ENCODE measurements at places on chromosomes 5 and 9.

DNA sequence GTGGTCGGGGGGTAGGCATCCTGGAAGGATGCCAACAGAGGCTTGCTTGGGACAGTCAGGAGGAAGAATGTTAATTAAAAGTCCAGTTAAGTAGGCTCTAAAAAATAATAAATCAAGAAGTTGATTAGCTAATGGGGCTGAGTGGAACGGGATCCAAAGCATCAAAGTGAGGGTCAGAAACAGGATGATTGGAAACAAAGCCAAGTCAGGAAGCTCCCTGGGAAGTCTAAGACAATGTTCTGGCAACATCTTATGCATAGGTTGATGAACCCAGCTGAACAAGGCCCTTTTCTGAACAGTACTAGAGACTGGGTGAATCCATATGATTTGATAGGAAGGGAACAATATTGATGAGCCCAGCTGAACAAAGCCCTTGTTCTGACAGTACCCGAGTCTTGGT lies 50.2 kb upstream of the STARD4 start:
- H3K4me3 ChIP-seq = no peak overlapping the region
- H3K4me1 ChIP-seq = no peaks in the 10 kb centered on the region
- no peak for DNase-seq
- H3K36me3 ChIP-seq = no peaks in the 10 kb centered on the region
- no peaks in the 10 kb centered on the region for H3K27me3 ChIP-seq
- H3K27ac ChIP-seq = no peak overlapping the region

DNA sequence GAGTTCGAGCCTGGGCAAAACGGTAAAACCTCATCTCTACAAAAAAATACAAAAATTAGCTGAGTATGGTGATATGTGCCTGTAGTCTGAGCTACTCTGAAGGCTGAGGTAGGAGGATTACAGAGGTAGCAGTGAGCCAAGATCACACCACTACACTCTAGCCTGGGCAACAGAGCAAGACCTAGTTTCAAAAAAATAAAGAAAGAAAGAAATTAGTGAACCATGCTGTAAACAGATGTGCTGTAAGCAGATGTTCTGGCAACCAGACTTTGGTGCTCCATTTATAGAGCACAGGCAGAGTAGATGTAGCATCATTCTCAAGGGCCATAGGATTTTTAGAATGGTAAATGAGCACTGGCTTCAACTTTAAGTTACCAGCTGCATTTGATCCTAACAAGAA lies 115.4 kb downstream of the ST8SIA4 start:
- H3K4me1 ChIP-seq = peaks cover 8% of the 10 kb centered on the region
- no peaks in the 10 kb centered on the region for H3K36me3 ChIP-seq
- H3K27me3 ChIP-seq = no peaks in the 10 kb centered on the region
- H3K4me3 ChIP-seq = no peak overlapping the region
- no peak overlapping the region for H3K27ac ChIP-seq

GRCh38 chr5:137715456-137715855 lies 20.4 kb downstream of the KLHL3 start:
- no peaks in the 10 kb centered on the region for H3K27me3 ChIP-seq
- H3K4me3 ChIP-seq = no peak overlapping the region
- H3K36me3 ChIP-seq = no peaks in the 10 kb centered on the region
- no peak for DNase-seq
- H3K27ac ChIP-seq = no peak overlapping the region

DNA sequence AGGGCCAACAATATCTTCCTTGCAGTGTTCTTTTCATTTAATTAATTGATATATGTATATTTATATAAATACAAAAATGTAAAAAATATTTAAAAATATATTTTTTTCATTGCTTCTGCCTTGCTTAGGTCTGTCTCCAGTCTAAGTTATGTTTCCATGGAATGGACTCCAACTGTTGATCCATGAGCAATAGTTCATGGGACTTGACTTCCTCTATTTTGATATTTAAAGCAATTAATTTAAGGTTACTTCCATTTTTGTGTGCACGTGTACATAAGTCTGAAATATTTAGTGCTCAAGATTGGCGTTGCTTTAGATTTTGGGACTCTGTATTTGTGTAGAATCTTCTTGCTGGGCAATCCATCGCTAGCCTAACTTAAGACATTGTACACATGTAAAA lies 155.3 kb upstream of the KLF9 start:
- H3K36me3 ChIP-seq = no peaks in the 10 kb centered on the region
- no peak overlapping the region for H3K27ac ChIP-seq
- no peak for DNase-seq
- no peaks in the 10 kb centered on the region for H3K27me3 ChIP-seq
- H3K4me3 ChIP-seq = no peak overlapping the region
- H3K4me1 ChIP-seq = peaks cover 2% of the 10 kb centered on the region

DNA sequence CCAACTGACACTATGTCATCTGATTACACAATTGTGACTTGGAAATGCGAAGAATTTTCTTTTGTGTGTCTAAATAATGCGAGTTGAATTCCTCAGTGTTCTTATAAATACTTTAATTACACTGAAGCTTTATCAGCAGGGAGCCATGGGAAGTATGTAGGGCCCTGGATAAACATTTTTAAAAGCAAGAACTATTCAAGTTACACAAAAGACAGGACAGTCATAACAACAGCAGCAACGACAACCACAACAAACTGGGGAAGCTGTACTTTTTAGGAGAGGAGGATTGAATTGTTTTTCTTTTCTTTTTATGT lies 250.3 kb upstream of the ZNF608 start:
- H3K4me1 ChIP-seq = no peaks in the 10 kb centered on the region
- H3K36me3 ChIP-seq = no peaks in the 10 kb centered on the region
- DNase-seq = no peak
- H3K27me3 ChIP-seq = no peaks in the 10 kb centered on the region
- H3K4me3 ChIP-seq = no peak overlapping the region
- no peak overlapping the region for H3K27ac ChIP-seq

DNA sequence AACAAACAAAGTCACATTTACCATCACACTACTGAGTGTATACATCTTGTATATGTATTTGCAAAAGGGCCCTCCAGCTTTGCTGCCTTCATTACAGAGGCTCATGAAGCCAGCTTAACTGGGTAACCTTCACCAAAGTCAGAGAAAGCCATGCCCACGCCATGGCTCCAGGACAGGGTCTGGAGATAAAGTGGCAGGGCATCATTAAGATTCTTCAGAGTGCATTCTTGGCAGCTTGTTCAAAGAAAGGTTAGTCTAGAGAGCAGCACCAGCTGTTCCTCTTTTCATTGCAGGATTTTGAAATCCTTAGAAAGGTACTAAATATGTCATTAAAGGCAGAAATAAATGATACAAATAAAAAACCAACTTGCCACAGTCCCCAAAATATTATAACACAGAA lies 333.2 kb downstream of the NDUFS4 start:
- DNase-seq = no peak
- no peak overlapping the region for H3K27ac ChIP-seq
- H3K36me3 ChIP-seq = no peaks in the 10 kb centered on the region
- H3K4me3 ChIP-seq = no peak overlapping the region

- H3K36me3 ChIP-seq = no peaks in the 10 kb centered on the region
- DNase-seq = no peak
- no peaks in the 10 kb centered on the region for H3K4me1 ChIP-seq
Measured at GRCh38 chr9:94139672-94140417, 55.6 kb downstream of the PTPDC1 start.

DNA sequence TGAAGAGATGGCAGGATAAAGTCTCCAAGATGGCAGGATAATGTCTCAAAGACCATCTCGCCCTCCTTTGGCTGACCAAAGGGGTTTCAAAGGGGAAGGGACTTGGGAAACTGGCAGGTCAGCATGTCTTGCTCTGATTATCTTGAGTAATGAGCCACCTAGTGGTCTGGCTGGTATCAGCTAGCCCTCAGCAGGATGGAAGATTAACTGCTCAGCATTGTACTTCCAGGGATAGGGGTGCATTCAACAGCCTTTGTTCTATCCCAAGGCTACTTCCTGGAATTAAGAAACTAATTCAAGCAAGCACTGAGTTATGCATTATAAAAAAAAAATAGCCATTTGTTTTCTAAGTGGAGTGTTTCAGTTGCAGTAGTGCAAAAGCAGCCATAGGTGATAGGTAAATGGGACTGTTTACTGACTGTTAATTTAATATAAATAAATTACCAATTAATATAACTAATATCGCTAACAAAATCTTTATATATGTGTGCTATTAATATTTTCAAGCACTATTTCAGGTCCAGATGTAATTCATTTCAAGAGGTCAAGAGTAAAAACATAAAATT lies 555.5 kb downstream of the CDH9 start:
- H3K4me3 ChIP-seq = no peak overlapping the region
- no peaks in the 10 kb centered on the region for H3K27me3 ChIP-seq
- DNase-seq = no peak
- H3K4me1 ChIP-seq = no peaks in the 10 kb centered on the region

DNA sequence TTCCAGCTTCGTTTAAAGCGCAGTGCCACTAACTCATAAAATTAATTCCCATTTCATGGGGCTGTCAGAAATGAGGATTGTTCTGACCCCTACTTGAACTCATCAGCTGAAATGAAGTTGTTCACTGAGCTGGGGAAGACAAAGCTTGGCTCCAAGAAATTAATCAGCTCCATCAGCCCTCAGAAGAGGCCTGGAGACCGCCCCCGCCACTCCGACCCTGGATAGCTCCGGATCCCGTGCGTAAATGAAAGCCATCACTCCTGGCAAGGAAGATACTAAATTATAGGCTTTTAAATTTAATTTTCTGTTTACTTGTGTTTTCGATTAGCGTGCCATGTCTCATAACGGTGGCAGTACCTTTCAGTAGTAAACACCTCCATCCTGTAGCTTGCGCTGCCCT lies 142.8 kb upstream of the IRX2 start:
- no peak for DNase-seq
- H3K4me3 ChIP-seq = no peak overlapping the region
- H3K27me3 ChIP-seq = no peaks in the 10 kb centered on the region
- H3K27ac ChIP-seq = no peak overlapping the region
- H3K36me3 ChIP-seq = no peaks in the 10 kb centered on the region

DNA sequence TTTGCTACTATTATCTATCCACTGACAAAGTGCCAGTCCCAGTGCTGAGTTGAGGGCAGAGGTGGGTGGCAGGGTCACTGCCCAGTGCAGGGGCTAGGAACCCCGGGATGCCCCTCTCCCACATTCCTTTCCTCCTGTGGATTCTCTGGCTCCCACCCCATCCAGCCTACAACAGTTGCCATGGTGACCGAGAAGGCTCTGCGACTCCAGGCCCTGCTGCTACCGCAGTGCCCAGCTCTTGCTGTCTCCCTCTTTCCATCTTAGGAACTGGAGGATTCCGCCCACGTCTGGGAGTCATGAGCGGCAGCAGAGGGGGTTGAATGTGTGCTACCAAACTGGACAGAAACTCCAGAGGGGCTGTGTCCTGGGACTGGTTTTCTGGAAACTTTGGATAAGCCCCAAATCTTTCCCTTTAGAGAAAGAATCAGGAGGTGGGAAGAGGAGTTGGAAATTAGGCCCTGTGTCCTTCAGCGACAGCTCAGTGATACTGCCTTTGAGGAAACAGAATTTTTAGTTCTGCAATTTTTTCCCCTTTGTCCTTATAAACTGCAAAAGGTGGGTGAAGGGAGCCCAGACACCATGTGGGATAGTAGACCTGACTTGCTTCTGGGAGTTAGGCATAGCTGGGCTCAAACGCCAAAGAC lies 20.7 kb upstream of the C5orf47 start:
- no peaks in the 10 kb centered on the region for H3K27me3 ChIP-seq
- no peak for DNase-seq
- H3K4me3 ChIP-seq = no peak overlapping the region
- no peaks in the 10 kb centered on the region for H3K36me3 ChIP-seq
- H3K27ac ChIP-seq = no peak overlapping the region

DNA sequence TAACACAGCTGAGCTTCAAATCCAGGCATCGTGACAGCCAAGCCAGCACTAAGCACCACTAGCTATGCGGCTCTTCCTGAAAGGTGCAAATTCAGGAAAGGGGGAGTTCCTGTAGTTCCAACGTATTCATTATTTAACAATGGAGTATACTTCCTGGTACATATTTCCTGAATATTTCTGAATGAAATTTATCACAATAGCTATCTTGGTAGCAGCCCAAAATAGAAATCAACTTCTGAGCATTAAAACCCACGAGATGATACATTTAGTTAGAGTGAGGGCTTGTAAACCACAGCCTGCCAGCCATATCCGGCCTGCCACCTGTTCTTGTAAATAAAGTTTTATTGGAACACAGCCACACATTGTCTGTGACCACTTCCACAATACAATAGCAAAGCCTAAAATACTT lies 109.7 kb upstream of the RETREG1 start:
- no peak for DNase-seq
- no peak overlapping the region for H3K4me3 ChIP-seq
- no peaks in the 10 kb centered on the region for H3K27me3 ChIP-seq
- H3K36me3 ChIP-seq = no peaks in the 10 kb centered on the region
- H3K27ac ChIP-seq = no peak overlapping the region

GRCh38 chr5:124747791-124748686 lies 1.6 kb upstream of the ZNF608 start:
- H3K27ac ChIP-seq = peak overlapping the region; percentile 91
- H3K36me3 ChIP-seq = no peaks in the 10 kb centered on the region
- peaks cover 41% of the 10 kb centered on the region for H3K27me3 ChIP-seq
- peak overlapping the region; percentile 39 for H3K4me3 ChIP-seq
- peaks cover 68% of the 10 kb centered on the region for H3K4me1 ChIP-seq

DNA sequence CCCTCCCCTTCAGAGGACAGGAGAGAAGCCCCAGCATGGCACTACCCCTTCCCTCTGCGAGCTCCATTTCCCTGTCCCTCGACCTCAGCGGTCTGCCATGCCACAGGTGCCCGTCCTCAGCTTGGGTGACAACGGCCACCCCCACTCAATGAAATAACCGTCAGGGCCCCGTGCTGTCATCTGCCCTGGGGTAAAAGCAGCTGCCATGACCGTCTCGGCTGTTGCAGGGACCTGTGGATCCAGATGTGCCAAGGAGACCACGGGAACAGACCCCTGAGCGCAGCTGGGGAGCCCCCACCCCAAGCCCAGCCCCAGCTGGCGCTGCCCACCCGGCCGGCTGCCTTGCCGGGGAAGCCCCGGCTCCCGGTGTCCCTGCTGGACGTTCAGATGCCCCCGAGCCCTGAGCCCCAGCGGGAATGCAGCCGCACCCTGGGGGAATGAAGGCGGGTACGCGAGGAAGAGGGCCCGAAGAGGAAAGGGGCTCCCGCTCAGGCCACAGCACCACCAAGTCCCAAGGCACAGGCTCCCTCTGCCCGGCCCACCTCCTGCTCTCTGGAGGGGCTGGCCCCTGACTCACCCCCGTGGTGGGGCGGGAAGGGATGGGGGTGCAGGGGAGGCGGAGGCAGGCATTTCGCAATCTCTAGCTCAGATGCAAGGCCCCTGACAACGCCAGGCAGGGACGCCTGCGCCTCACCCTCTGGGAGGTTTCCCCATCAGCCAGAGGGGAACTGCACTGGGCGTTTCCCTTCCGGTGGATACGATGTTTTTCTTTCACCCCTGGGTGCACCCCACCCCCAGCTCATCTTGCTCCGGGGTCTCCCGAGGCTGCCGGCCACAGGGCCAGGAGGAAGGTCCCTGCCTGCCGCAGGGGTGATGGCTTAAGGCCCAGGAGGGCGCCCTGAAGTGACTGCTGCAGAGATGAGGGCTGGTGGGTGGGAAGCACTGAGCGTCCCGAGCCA lies 49.2 kb downstream of the NACC2 start:
- DNase-seq = peak; percentile 89
- H3K36me3 ChIP-seq = peaks cover 69% of the 10 kb centered on the region
- peak overlapping the region; percentile 23 for H3K4me3 ChIP-seq
- peaks cover 11% of the 10 kb centered on the region for H3K27me3 ChIP-seq
- peaks cover 37% of the 10 kb centered on the region for H3K4me1 ChIP-seq
- no peak overlapping the region for H3K27ac ChIP-seq

GRCh38 chr9:130398487-130399240 lies 46.1 kb upstream of the ASS1 start:
- DNase-seq = no peak
- no peaks in the 10 kb centered on the region for H3K4me1 ChIP-seq
- H3K36me3 ChIP-seq = no peaks in the 10 kb centered on the region
- no peak overlapping the region for H3K4me3 ChIP-seq
- peaks cover 15% of the 10 kb centered on the region for H3K27me3 ChIP-seq
